ENCODE measurements at places on chromosomes 3 and 15.

DNA sequence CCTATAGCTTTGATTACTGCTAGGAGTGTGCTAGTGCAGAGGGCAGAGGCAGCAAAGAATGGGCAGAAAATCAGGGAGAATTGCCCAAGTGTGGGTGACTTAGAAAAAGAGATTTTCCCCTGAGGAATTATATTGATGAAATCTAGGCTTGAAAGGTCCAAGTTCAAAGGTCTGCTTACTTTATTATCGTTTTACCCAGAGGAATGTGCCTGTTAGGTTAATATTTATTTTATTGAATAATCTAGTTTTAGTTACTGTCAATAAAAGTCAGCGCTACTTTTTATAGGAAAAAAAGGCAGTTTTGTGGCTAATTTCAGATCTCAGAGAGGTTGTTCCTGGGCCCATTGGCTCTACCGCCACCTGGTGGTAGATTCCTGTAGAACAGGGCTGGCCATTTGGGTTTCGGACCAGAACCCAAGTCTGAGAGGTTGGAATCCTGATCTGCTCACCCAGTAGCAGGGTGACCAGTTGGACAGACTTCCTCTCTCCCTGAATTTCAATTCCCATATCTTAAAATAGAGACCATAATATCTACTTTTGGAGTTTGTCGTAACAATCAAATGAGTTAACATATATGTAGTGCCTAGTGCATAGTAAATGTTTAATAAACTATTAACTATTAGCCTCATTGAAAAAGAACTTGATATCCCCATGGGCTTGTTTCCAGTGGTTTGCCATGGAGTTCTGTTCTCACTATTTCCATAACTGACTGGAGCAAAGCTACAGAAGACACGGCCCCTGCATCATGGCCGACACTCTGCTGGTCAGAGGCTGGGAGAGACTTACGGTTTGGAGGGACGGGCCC lies 62.7 kb upstream of the ZNF148 start:
- peak; percentile 38 for DNase-seq

DNA sequence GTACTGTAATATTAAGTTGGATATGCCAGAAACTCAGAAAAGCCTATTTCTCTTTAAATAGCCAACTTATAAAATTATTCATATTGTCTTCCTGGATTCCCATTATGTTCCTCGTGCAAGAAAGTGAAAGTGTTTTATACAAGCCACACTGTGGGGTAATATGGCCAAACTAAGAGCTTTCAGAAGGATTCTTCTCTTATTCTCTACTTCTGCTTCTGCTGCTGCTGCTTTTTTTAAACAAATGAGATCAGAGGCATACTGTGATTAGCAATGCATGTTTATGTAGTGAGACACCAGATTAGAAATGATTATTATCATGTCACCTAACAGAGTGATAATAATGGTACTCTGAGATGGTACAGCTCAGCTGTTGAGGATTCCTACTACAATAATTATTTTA lies 1026.5 kb upstream of the CFAP20DC start:
- DNase-seq = no peak

GRCh38 chr15:65033659-65034269 lies 4.3 kb upstream of the MTFMT start:
- peak; percentile 45 for DNase-seq

GRCh38 chr3:117480525-117480924 lies 770.9 kb downstream of the TUSC7 start:
- no peak for DNase-seq

DNA sequence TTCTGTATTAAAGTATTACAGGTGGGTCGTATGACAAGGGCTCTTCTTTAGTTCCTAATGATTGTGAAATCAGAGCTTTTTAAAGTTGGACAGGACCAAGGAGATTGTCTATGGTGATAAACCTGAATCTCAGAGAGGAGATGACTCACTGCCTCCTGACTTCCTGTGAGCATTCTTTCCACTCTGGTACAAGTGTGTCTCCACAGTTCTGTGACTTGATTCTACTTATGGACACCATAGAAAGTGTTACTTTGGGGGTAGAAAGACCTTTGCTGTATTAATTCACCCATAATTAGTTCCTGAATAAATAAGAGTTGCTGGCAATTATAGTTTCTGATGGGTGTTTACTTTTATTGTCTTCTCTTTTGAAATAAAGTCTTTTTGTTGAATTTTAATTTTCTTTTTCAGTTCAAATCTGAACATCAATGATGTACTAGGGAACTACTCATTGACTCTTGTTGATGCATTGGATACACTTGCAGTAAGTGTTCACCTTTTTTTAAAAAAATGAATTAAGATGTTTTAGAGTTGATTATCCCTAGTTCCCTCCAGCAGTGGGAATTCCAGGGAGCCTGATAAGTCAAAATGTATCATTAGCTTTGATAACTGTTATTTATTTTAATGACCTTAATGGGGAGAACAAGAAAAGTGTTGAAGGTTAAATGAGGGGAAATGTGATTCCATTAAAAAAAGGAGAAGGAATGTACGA lies 7.4 kb downstream of the EDEM1 start:
- no peak for DNase-seq

- no peak for DNase-seq
Measured at GRCh38 chr3:51969841-51970240, 2.6 kb upstream of the PCBP4 start.

DNA sequence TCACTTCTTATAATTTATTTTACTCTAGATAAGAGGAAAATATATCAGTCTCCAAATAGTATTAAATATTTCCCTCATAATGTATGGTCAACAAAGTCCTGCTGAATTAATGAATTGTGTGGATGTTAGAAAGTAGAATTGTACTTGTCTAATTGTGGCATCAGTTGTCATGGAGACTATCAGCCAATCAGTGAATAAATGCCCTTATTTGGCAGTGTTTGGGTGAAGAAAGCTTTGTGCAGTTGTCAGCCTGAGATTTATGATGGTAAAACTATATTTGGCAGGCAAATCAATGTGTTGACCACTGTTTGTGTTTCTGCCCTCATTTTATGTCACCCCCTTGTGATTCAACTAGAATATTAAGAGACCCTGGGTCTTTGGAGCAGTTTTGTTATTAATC lies 293.6 kb upstream of the MDFIC2 start:
- DNase-seq = no peak

- no peak for DNase-seq
Measured at GRCh38 chr15:88920186-88920891, 7.2 kb upstream of the MFGE8 start.

- no peak for DNase-seq
Measured at GRCh38 chr15:77354063-77354462, 65.8 kb downstream of the PEAK1 start.

- no peak for DNase-seq
Measured at GRCh38 chr3:22113453-22113852, 362.4 kb upstream of the ZNF385D start.

- DNase-seq = no peak
Measured at GRCh38 chr3:89303701-89304100, 196.3 kb downstream of the EPHA3 start.

DNA sequence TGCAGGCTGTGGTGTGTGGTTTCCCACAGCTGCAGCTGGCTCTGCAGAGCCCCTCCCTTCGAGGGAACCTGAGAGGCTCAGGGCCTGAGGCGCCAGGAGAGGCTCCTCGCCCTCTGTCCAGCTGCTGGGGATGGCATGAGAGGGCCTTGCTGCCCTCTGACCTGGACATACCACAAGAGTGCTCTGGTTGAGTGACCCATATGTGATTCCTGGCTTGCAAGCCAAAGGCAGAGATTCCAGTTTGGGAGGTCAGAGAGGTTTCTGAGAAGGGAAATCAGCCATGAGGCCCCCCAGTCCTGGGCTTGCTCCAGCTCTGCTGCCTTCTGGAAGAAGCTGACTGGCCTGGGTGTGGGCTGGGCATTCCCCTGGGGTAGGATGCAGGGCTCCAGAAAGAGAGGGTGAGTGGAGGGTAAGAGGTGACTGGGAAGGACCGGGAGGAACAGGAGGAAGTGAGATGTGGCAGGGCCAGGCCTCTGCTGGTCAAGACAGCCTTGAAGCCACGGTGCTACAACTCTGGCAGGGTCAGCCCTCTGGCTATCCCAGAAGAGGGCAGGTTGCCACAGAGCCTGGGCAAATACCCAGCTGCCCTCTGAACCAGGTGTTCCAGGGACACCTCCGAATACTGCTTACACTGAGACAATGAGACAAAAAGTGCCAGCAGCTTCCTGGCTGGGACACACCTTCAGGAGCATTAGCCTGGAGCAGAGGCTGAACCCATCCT lies 16.0 kb upstream of the SRP14 start:
- no peak for DNase-seq

GRCh38 chr15:67049351-67050044 lies 15.9 kb upstream of the SMAD3 start:
- DNase-seq = no peak

DNA sequence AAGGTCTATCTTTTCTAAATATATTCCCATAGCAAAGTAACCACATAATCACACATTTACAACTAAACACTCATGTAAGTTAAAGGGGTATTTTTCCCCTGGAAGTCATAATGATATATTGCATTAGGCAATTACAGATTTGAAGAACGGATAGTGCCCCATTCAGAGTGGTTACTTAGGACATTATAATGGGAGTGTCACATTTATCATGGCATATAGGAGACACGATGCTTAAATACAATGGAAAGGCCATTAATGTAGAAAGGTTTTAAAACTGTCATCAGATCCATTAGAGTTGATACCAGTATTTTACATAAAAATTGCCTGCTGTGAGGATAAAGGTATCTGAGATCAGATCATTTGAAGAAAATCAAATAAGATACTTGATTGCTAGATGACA lies 582.0 kb upstream of the SEMA6D start:
- DNase-seq = no peak

GRCh38 chr3:39050029-39050428 lies 1.7 kb downstream of the SCN11A start:
- no peak for DNase-seq

- no peak for DNase-seq
Measured at GRCh38 chr15:64842096-64842939, 603 bp downstream of the PLEKHO2 start.

DNA sequence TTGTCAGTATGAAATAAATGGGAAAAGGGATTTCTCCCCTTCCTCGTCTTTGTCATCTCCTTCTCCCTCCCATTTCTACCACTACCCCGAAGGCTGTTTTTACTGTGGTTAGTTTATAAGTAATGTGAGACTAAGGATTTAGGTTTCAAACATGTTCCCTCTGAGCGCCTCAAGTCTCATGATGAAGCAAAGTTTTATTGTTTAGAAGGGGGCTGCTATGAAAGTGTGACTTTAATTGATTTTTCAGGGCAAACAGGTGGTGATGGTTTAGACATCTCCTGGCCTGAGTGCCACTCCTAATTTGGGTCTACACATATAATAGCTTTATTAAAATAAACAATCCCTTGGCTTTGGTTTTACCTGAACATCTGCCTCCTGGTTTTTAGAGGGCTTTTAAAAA lies 185.5 kb downstream of the MCTP2 start:
- DNase-seq = no peak

DNA sequence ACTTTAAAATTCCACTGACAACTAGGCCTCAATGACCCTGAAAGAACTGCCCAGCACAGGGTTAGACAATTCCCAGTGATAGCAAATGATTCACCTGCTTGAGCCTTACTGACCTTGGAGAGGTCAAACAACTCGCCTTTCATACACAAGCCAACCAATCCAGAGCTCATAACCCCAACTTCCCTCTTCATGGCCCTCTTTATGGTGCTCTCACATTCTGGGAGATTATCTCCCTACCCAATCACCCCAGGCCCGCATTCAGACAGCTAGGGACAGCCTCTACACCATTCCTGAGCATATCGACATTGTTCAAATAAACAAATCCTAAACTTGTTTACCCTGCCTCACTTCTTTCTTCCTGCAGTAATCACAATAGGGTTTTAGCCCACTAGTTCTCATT lies 32.2 kb upstream of the COLQ start:
- no peak for DNase-seq

- DNase-seq = no peak
Measured at GRCh38 chr15:98806275-98806895, 158.0 kb downstream of the IGF1R start.

DNA sequence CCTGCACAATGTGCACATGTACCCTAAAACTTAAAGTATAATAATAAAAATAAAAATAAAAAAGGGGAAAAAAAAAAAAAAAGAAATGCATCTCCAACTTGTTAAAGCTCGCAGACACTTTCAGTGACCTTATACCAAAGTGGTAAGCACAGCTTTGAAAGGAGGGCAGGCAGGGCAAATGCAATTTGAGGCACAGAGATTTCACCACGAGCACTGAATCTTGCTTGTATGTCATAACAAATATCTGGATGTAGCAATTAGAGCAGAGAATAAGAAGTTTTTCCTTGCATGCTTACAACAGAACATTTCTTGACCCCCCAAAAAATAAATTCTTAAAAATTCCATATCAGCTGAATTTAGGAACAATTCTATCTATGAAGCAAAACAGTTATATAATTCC lies 66.5 kb downstream of the FBN1 start:
- no peak for DNase-seq

DNA sequence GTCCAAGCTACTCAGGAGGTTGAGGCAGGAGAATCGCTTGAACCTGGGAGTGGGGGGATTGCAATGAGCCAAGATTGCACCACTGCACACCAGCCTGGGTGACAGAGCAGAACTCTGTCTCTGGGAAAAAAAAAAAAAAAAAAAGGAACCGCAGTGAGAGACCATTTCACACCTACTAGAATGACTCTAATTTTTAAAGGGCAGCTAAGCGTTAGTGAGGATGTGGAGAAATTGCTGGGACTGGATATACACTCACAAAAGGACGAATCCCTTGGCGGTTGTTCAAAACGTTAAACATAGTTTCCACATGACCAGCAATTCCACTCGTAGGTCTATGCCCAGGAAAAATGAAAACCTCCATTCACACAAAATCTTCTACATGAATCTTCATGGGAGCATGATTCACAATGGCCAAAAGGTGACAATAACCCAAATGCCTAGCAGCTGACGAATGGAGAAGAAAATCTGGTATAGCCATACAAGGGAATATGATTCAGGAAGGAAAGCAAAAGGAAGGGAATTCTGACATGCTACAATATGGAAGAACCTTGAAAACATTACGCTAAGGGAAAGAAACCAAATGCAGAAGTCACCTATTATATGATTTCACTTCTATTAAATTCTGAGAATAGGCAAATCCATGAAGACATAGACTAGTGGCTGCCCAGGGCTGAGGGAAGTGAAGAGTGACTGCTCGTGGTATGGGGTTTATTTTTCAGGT lies 127.0 kb downstream of the CHSY1 start:
- DNase-seq = no peak

DNA sequence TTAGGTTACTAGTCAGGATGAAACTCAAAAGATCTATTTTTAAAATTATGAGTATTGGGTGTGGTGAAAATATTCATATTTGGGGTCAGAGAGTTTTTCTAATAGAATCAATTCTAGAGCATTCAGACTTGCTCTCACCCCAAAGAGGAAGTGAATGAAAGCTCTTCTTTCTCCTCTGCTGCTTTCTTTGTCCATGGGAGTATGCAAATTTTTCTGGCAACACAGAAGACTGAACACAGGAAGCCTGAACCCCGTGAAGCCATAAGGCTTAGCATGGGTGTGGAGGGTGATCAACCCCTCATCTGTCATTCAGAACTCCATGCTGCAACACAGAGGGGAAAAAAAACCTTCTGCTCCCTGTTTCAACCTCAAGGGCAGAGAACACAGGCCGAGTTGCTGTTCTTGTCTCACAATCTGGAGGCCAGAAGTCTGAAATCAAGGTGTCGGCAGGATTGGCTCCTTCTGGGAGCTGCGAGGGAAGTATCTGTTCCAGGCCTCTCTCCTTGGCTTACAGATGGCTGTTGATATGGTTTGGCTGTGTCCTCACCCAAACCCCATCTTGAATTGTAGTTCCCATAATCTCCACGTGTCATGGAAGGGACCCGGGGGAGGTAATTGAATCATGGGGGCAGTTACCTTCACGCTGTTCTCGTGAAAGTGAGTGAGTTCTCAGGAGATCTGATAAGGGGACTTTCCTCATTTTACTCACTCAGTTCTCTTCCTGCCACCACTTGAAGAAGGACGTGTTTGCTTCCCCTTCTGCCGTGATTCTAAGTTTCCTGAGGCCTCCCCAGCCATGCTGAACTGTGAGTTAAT lies 33.7 kb upstream of the CD47 start:
- peak; percentile 63 for DNase-seq
